ENCODE measurements at places on chromosomes 6 and 20.

GRCh38 chr6:71181565-71181964 is 107.0 kb upstream of the OGFRL1 start:
- no peak for DNase-seq

DNA sequence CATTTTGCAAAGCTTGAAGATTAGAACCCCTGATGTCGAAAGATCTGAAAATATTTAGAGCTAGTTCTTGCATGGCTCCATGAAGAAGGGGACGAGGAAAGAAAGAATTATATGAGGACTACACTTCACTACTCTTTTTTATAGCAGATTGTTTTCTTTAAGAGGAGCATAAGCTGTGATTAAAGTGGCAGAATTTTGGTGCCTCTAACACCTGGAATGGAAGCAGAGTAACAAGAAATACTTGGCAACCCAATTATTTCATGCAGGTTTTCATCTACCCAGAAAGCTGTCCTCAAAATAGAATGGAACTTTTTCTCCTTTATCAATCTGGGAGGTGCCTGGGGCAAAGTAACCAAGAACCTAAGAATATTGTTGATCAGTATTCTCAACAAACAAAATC is 4.0 kb downstream of the METTL24 start:
- DNase-seq = no peak

DNA sequence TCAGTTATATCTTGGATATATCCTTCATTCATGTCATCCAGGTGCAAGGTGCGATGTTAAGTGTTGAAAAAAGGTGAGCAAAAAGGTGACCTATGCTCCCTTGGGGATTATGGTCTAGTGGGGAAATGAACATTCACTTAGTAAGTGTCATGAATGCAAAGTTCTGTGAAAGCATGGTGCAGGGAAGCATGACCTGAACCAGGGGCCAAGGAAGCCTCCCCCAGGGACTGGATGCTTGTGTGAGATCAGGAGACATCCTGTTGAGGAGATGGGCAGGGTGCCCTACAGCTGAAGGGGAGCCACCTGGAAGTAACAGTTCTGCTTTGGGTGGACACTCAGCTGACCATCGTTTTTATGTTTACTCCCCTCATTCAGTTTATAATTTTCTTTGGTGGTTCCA is 179.5 kb downstream of the SYNDIG1 start:
- no peak for DNase-seq

DNA sequence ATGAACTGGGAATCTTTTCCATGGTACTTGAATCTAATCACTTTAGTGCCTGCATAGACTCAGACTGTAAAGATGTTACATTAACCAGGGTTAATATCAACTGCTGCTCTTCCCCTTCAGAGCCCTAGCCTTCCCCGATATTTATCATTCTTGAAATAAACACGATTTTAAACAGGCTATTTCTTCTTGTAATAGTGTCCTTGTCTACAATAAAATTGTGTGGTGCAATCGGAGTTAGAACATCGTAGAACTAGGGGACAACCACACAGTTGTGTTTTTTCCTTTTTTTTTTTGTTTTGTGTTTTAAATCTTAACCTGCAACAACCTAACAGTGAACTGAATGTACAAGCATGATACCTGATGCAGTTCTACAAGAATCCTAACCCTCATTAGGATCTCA is 4.5 kb downstream of the GJA1 start:
- DNase-seq = no peak

DNA sequence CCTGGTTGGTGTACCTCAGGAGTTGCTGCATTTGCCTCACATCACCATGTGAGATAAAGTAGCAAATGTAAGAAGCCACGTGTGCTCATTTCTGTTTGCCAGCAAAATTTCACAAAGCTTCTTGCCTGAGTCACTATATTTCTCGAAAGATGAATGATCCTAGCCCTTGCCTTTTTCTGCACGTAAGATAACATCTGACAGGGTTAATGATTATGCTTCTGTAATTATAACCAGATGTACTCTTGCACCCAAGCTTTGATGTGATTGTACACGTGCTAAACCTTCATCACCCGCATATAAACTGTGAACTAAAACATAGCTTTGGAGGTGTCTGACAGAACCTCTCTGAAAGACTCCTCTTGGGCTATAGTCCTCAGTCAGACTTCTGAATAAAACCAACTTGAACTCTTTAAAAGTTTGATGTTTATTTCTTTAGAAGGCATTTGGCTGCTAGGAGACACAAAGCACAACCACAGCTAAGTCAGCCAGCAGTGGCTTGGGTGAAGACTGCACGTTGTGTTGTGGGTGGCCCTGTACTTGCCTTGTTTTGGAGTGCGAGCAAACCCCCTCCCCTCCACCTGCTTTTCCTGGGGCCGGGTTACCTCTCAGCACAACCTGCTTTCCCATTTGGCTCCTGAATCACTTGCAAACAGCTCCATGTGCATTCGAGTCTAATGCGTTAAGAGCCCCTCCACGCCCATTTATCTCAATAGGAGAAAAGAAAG is 19.3 kb downstream of the PROKR2 start:
- no peak for DNase-seq

All from NCI-H1048 (cell line).